T-cell (primary cell): ENCODE measurements at places on chromosomes 11 and 22. TPM values are rescaled to one million over a fixed set of nuclear protein-coding genes. Genes with fewer than 3 reads are reported as not detected.
A peak's percentile ranks its signal among the peaks of the same experiment; 100 is the strongest.

The APOA1 gene
- 1.1 TPM for total RNA-seq

GRCh38 chr22:40610329-40610850 lies 26.1 kb downstream of the MRTFA start:
- no peak overlapping the region for H3K4me3 ChIP-seq
- no peaks in the 10 kb centered on the region for H3K36me3 ChIP-seq
- DNase-seq = no peak
- H3K4me1 ChIP-seq = peaks cover 5% of the 10 kb centered on the region

The PRG2 gene
- 0.44 TPM for total RNA-seq

DNA sequence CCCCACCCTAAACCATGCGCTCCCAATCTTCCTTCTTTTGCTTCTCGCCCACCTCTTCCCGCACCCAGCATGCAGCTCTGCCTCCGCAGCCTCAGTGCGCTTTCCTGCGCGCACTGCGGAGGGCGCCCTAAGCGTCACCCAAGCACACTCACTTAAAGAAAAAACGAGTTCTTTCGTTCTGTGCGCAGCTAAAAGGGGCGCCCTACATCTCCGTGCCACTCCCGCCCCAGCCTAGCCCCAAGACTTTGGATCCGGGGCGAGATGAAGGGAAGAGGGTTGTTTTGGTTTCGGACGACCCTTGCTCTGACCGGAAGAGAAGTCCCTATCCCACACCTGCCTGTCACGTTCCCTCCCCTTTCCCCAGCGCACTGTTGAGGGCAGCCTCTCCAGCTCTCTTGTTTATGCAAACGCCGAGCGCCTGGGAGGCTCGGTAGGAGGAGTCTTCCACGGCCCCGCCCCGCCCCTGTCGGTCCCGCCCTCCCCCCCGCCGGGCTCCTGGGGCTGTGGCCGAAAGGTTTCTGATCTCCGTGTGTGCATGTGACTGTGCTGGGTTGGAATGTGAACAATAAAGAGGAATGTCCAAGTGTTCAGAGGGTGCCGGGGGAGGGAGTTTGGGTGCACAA lies 5.3 kb downstream of the VSIG2 start:
- peak overlapping the region; percentile 76 for H3K4me3 ChIP-seq
- H3K36me3 ChIP-seq = no peaks in the 10 kb centered on the region
- peak; percentile 72 for DNase-seq
- H3K27ac ChIP-seq = peak overlapping the region; percentile 70
- peaks cover 23% of the 10 kb centered on the region for H3K4me1 ChIP-seq
- H3K27me3 ChIP-seq = peaks cover 14% of the 10 kb centered on the region

- H3K4me1 ChIP-seq = peaks cover 5% of the 10 kb centered on the region
- no peaks in the 10 kb centered on the region for H3K36me3 ChIP-seq
- DNase-seq = no peak
- H3K27me3 ChIP-seq = no peaks in the 10 kb centered on the region
- H3K27ac ChIP-seq = no peak overlapping the region
These were observed 5.1 kb upstream of the RPS3 start for GRCh38 chr11:75394085-75394840.

GRCh38 chr22:45402466-45402985 lies 10.9 kb downstream of the SMC1B start:
- no peaks in the 10 kb centered on the region for H3K4me1 ChIP-seq
- H3K4me3 ChIP-seq = no peak overlapping the region
- no peaks in the 10 kb centered on the region for H3K27me3 ChIP-seq
- DNase-seq = no peak
- no peaks in the 10 kb centered on the region for H3K36me3 ChIP-seq

DNA sequence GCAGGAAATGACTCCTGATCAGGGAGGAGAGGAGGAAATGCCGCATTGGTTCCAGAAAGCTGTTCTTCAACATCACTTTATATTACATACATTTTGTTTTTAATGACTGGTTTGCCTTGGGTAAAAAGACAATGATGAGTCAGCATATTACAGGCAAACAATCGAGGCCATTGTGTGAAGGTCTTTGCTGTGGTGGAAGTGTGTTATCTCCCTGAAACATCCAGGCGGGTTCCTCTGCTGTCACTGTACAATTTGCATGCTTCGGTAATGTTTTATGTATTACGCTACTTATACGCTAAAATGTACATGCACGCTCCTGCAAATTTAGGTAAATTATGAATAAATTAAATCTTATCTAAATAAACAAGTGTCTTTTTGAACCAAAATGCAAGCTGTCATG lies 161.1 kb downstream of the KIRREL3 start:
- no peaks in the 10 kb centered on the region for H3K27me3 ChIP-seq
- no peaks in the 10 kb centered on the region for H3K4me1 ChIP-seq
- no peak overlapping the region for H3K4me3 ChIP-seq
- H3K36me3 ChIP-seq = no peaks in the 10 kb centered on the region
- no peak overlapping the region for H3K27ac ChIP-seq

The RAPSN gene
- total RNA-seq = 3.4 TPM
